Fibroblast of lung (primary cell): ENCODE measurements at places on chromosomes 2 and 18. TPM values are rescaled to one million over a fixed set of nuclear protein-coding genes. Genes with fewer than 3 reads are reported as not detected.

The STPG4 gene
- 0.26 and 0.33 TPM in 2 replicates for total RNA-seq

The TAF1B gene
- total RNA-seq, result 19.8 and 32.9 TPM in 2 replicates

The ALKAL2 gene
- 0.17 TPM in 1 of 2 replicates, not detected in the other for total RNA-seq

The CYP27A1 gene
- 40.6 and 53.8 TPM in 2 replicates for total RNA-seq

The HOXD13 gene
- total RNA-seq, result not detected in 2 replicates

The GAL3ST2 gene
- total RNA-seq, result 0.17 TPM in 1 of 2 replicates, not detected in the other

The ZBTB7C gene
- total RNA-seq, result 0.33 and 0.51 TPM in 2 replicates

The TSPYL6 gene
- not detected in 2 replicates for total RNA-seq

The PRSS56 gene
- total RNA-seq, result not detected in 2 replicates

The BMP10 gene
- not detected in 2 replicates for total RNA-seq

The GPR148 gene
- not detected in 2 replicates for total RNA-seq
